ENCODE measurements at places on chromosomes 6 and 20.

- peak; percentile 6 for DNase-seq
Measured at GRCh38 chr6:29255530-29255929, 46.0 kb upstream of the OR14J1 start.

DNA sequence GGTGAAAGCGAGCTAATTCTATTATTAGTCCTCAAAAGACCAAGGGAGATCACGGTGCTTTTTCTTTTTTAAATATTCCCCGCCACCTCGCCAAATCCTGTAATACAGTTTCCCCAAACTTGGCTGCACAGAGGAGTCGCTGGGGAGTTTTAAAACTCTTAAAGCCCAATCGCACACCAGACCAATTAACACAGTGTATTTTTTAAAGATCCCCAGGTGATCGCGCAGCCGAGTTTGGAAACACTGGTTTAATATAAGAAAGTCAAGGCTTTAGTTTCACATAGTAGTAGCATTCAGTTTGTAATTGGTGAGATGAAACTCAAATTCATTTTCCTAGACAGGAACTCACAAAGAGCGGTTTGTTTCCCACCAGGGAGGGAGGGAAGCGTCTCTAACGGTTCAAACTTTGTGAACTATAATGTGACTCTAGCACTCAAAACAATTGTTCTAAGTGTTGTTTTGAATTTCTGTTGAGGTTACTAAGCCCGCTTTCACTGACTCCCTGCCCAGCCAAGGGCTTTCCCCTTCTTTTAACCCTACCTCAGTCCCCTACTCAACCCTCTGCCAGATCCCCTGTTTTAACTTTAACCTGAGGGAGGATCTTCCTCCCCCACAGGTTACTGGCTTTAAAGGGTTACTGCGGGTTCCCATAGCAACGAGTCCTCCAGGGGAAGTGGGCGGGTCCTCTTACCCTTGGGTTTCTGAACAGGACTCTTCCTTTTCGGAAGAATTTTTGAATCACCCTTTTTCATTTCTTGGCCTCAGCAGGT lies 25.7 kb upstream of the BTBD3 start:
- peak; percentile 78 for DNase-seq

DNA sequence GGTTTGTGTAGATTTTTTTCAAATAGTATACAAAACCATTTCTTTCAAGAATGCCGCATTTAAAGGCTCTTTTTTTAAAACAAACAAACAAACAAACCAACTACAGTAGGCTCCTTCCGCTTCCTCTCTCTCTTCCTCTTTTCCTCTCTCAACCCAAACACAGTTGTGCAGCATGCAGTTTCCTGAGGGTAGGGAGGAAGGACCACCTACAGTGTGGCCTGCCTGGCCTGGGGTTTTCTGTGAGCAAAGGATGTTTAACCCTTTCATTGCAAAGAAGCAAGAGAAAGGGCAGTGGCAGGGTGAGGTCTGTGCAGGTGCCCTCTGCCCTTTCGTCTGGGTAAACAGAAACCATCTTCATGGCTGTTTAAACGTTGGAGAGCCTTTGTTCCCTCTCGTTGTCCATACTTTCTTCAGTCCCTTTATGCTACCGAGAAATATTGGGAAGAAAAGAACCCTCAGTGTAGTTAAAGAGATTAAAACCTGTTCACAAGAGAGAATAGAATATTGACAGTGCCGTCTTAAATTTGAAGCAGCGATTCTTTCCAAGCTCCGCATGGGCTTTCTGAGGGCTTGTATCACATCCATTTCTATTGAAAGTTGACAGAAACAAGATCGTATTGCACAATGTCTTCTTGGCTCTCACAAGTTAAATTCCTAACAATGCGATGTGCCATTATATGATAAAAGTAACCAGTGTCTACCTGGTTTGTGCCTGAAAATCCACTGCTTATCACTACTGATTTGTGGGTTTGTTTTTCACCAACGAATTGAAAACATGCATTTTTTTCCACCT lies 215.5 kb upstream of the SNX9 start:
- no peak for DNase-seq

- no peak for DNase-seq
Measured at GRCh38 chr6:12318749-12319148, 28.6 kb downstream of the EDN1 start.

- no peak for DNase-seq
Measured at GRCh38 chr20:19493794-19494495, 264.1 kb upstream of the RIN2 start.

DNA sequence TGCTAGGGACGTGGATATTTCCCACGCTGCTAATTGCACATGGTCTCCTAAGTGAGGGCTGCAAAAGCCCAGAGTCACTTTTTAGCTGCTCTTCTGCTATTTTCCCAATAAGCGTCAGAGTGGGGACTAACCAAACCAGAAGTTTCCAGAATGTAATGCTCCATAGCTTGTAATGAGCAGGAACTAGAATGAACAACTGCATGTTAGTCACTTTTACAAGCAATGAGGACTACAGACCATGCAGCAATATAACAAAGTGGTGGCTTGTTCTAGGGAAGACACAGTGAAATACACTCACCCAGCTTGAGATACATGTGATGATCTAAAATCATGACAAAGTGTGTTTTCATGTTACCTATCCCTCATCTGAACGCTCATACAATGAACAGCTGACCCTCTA lies 314.1 kb upstream of the SGK1 start:
- peak; percentile 75 for DNase-seq

DNA sequence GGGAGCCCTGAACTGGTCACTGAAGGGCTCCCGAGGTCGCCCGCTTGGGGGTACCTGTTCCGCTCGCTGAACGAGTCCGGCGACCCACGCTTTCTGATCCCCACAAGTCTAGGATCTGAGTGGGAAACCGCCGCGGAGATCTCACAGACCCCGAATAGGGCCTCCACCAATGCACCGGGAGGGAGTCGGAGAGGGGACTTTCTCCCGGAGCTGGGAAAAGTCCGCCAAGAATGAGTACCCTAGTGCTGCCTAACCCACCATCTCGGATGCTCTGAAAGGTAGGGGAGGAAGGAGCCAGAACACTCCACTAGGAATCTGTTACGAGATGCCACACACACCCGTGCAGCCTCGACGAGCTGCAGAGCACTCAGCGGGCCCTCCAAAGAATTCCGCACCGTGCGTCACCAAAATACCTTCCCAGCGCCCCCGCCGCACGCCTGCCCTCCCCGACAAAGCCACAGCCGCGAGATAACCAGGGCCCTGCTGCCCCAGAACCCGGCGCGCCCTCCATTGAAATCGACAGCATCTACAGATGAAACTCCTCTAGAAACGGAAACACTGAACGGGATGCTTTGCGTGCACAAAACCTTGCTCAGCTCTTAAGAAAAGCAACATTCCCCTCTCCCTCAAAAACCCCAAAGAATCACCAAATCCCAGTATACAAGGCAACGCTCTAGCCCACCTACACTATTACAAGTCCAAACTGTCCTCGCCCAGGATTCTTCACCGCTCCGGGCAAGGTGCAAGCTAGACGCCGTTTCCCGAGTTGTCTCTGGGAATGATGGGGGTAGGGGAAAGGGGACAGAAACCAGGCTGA lies 686 bp downstream of the COL12A1 start:
- no peak for DNase-seq

DNA sequence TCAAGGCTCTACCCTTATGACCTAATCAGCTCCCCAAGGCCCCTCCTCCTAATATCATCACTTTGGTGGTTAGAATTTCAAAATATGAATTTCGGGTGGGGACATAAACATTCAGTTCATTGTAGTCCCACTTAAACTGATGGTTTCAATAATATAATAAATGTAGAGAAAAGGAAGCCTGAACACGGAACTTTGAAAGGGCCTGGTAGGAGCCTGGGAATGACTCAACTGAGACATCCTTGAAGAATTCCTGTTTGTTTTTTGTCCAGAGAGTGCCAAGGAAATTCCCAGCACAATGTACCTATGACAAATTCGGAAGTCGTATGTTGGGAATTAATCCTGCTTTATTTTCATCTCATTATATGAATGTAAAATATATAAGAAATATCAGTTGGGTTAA lies 457.9 kb downstream of the PLCB1 start:
- no peak for DNase-seq

Measured in MV-4-11 (cell line).